ENCODE measurements at places on chromosomes 2 and 18.

- peak; percentile 10 for DNase-seq
These were observed 21.1 kb downstream of the CPS1 start for GRCh38 chr2:210577263-210578071.

- DNase-seq: no peak
These were observed 32.4 kb upstream of the YWHAQ start for GRCh38 chr2:9663008-9663879.

- no peak for DNase-seq
These were observed 89.5 kb upstream of the ZNF519 start for GRCh38 chr18:14221689-14222088.

GRCh38 chr2:190553254-190553653 is 18.7 kb upstream of the NEMP2 start:
- DNase-seq: no peak

DNA sequence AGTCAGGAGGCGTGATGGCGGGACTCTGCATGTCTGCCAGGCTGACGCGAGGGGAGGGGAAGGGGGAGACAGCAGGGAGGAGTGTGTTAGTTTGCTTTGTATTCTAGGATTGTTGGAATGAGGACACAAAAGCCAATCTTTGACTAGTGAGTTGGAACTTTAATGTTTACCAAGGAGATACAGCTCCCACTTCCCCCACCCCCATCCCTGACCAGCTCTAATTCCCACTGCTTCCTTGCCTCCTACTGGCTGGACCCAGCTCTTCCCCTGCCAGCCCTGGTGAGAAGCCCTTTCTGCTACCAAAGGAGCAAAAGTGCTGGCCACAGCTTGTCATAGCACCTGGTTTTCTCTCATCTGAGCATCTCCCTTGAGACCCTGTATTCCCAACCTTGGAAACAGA is 84.5 kb downstream of the CELF4 start:
- no peak for DNase-seq

- no peak for DNase-seq
These were observed 44.1 kb upstream of the TTC39C start for GRCh38 chr18:23970161-23971096.

DNA sequence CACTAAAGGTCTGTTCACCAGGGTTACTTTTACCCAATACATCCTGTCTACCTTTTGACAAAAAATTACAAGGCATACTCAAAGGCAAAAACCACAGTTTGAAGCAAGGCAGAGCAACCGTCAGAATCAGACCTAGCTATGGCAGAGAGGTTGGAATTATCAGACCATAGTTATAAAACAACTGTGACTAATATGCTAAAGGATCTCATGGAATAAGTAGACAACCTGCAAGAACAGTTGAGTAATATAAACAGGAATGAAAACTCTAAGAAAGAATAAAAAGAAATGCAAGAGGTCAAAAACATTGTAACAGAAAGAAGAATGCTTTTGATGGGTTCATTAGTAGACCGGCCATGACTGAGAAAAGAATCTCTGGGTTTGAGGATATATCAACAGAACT is 318.8 kb upstream of the KCNH7 start:
- no peak for DNase-seq

DNA sequence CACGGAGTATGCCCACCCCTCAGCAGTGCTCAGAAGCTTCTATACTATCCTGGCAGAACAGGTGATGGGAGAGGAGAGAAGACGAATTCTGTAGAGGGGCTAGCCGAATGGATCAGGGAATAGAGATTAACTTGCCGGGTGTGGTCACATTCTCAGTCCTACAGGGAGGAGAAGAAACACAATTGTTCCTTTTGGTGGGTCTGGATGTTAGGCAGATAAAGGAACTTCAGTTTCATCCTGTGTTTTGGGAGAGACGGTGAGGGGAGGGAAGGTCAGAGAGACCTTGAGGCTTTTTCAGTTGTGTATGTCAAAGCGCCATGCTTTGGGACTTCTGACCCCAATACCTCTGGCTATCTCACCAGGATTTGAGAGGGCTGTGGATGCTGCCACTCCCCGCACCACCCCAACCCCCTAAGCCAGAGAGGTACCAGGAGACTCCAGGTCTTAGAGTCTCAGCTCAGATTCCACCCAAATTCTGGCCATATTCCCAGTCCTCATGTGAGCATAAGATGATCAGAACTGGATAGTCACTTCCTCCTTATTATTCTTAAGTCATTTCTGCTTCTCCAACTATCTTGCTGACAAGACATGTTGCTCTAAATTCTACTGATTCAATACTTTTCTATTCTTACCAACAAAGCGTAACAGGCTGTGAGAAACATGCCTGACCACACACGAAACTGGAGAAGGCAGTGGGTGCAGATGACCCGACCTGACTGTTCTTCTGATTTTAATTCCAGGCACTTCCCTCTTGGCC is 2.3 kb upstream of the TMEM37 start:
- DNase-seq: no peak

DNA sequence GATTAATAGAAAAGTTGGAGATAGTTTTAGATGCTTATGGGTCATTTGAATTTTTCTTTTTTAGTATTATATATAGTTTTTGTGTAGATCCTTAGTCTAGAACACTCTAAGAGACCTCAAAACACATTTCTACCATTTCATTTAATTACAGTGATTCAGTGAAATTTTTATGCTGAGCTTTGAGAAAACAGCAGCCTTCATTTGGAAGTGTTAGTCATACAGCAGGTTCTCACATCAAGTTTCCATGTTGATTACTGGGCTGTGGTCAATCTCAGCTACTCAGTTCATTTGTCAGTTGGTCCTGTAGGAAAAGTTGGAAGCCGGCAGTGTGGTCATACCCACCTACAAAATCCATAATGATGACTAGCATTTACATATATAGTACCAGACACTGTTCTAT is 37.9 kb downstream of the MAP3K19 start:
- no peak for DNase-seq

DNA sequence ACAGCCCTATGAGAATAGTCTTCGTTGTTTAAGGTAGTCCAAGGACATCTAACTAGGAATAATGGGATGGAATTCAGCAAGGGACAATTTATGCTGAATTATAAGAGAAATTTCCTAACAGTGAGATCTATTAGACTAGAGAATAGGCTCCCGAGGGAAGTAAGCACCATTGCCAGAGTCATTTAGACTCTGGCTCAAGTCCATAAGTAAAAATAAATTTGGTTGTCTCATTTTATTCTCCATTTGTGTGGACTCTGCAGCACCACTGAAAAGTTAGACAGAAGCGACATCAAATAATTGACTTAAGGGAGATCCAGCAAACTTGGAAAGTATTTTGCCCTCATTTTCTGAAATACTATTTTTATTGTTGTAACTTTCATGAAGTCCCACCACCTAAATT is 129.3 kb upstream of the SMIM21 start:
- DNase-seq: no peak

DNA sequence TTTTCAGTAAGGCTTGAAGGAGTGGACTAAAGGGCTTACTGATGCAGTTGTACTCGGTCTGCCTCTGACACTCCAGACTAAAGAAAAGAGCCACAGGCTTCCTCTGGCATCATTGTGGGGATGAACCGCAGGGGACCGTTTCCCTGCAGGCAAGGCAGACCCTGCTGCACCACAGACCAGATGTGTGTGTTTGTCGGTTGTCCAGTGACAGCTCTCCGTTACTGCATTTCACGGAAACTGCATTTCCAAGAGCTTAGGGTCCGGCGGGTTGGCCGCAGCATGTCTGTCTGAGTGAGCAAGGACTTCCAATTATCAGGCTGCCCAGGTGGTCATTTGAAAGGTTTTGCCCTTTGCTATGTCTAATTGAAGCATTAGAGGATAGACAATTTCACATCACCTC is 98.1 kb downstream of the FAM210A start:
- DNase-seq: no peak

- no peak for DNase-seq
These were observed 373.1 kb upstream of the FANCL start for GRCh38 chr2:58614219-58614618.

DNA sequence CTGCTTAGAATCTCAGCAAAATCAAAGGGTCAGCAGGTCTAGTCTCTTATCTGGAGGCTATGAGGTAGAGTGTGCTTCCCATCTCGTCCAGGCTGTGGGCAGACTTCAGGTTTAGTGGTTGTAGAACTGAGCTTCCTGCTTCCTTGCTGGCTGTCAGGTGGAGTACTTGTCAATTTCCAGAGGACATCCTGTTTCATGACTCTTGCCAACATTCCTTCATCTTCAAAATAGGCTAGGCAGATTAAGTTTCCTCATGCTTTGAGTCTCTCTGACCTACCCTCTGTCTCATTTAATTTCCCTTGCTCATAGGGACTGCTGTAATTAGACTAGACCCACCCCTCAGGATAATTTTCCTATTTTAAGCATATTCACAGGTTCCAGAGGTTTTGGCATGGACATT is 562.6 kb downstream of the SPAG16 start:
- DNase-seq: no peak

DNA sequence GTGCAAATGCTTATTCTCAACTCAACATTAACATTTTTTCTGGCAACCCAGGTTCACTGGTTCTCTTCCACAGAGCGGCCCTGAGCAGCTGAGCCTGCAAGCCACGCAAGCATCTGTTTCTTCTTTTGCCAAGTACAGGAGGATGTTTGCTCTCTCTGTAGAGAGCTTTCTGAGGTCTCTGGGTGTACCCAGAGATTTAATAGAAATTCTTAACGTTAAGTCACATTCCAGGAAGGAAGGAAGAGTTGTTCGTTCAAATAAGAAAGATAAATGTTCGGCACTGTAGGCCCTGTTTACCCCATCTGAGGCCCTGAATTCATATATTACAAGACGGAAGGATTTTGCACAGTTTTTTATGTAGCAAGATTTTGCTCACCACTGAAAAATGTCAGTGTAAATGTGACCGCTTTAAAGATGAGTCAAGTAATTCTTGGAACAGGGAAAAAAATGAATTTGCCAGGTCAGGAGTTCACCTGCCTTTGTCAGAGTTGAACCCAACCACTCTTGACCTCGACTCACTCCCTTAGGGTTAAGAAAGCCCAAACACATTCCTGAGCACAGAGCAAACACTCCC is 30.1 kb downstream of the KCTD18 start:
- peak; percentile 21 for DNase-seq

- no peak for DNase-seq
These were observed 15.6 kb downstream of the COLEC12 start for GRCh38 chr18:484749-485464.

DNA sequence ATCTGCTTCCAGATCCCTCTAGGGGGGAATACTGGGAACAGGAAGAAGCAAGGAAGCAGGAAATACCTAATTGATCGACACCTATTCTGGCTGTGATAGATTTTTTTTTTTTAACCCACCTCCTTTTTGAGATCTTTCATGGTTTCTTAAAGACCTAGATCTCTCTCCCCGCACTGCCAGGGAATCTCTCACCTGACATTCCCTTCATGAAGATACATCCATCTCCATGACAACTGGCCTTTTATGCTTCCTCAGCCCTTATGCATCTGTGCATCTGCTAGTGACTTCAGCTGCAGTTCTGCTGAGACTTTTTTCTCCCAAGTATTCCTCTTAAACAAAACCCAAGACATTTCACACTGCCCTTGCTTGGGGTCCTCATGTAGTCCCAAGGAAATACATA is 21.1 kb upstream of the CPO start:
- DNase-seq: no peak

GRCh38 chr2:219369447-219369861 is 18.3 kb downstream of the DNPEP start:
- no peak for DNase-seq

DNA sequence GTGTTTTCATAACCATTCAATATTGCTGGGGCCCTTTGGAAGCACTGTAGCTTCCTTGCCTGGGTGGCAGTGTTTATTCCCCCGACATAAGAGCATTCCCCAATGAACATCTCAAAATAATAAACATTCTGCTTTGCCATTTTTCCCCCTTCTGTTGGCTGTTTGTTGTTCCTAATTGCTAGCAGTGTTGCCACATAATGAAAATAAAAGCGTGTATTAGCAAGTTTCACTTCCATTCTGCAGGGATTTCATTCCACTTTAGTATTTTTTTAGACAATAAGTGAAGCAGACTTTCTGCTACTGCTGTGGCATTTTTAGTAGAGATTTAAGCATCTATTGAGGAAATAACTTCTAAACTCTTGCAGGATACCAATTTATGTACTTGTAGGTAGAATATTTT is 154.7 kb upstream of the GALNT13 start:
- no peak for DNase-seq

GRCh38 chr18:75075016-75075305 is 134.0 kb downstream of the PTGR3 start:
- DNase-seq: no peak

DNA sequence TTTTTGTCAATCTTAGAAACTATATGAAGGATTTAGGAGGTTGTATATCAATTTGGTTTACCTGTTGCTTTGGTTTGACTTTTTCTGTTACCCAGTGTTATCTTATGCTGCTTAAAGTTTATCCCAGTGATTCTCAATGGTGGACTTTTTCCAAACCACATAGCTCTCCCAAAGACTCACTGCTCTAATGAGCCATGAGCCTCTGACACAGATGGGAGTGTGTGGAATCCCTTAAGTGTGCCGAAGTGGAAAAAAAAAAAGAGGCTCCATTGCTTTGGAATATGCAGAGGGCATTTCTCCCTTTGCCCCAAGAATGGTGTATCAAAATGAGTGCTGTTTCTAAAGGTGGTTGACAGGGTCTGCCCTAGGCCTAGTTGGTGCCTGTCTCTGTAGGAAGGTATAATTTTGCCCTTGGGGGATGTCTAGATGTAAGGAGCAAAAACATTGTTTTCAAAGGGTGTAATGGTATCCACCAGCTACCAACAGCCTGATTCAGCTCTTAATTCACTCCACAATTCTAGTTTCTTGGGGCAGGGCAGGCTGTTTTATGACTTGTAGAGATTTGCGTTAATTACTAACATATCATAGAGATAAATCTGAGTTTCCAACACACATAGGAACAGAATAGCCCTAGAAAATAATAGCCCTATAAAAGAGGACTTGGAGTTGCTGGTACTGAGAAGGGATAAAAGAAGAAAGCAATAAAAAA is 64.3 kb upstream of the CYP26B1 start:
- no peak for DNase-seq

DNA sequence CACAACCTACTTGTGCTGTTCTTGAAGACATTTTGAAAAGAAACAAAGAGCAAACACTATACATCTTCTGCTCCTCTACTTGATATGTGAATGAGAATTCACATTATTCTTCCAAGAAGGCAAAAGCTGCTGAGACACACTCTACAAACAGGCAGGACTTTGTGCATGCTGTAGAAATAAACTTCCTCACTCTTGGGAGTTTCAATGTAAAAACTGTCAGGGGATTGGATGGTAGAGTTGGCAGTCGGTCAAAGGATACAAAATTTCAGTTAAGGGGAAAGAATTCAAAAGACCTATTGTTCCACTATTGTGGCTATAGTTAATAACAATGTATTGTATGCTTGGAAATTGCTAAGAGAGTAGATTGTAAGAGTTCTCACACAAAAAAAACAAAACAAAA is 196.3 kb downstream of the MC4R start:
- no peak for DNase-seq

DNA sequence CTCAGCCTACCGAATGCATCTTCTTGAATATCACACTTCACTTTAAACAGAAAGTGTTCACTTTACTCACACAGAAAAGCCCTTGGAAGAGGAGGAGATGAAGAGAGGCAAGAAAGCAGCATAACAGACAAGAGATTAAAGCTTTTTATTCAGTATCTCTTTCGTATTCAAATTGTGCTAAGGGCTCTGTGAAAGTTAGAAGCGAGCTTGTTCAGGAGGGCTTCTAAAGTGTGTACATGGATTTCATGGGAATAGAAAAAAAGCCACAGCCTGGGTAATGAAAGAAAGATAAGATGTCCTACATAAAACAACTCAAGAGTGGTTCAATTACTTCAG is 531.9 kb downstream of the TMEM182 start:
- no peak for DNase-seq

- DNase-seq: no peak
These were observed 74.6 kb upstream of the HDAC4 start for GRCh38 chr2:239475161-239476028.
